ENCODE measurements at places on chromosomes 7 and 10. TPM values are rescaled to one million over a fixed set of nuclear protein-coding genes. Genes with fewer than 3 reads are reported as not detected.
A peak's percentile ranks its signal among the peaks of the same experiment; 100 is the strongest.

DNA sequence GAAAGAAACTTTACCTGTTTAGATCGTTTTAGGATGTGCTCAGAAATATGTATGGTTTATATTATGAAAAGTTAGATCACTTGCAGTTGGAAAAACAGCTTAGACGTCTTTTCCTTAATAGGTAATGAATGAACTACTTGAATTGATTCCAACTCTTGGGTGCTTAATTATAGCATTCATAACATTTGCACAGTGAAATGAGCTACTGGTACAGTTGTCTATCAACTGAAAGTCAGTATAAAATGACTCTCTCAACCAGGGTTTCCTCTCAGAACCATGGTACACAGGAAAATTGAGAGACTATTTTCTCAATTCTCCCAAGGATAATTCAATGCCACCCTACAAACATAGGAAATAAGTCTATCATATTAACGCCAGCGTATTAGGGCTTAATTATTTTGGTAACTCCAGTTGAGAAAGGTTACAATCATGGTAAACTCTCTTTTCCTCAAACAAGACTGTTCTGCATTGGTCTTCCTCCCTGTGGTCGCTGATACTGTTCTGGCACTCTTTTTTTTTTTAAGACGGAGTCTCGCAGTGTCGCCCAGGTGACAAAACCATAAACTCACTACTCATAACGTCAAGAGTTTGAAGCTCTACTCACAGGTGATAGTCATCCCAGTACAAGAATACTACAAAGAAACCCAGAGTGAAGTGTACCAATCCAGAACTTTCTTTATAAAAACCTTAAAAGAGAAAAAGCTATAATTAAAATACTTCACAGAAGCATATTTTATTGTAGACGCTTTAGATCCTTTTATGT, 2.0 kb downstream of the ANLN start:
- peak; percentile 60 for DNase-seq

DNA sequence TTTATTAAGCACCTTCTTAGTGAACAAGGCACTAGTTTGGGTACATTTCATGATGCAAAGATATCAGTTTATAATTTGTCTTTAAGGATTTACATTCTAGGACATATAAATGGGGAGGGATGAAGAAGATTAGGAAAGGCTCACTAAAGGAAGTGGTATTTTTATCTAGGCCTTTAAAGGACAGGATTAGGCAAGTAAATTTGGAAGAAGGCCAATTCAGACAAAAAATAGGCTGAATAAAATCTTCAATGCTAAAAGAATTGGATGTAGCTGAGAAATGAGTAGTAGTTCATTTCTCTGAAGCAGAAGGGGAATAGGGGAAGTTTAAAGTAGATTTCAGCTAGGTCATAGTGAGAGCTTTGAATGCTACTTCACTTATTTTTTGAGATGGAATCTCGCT, 4.8 kb upstream of the FAM24B start:
- no peak for DNase-seq

DNA sequence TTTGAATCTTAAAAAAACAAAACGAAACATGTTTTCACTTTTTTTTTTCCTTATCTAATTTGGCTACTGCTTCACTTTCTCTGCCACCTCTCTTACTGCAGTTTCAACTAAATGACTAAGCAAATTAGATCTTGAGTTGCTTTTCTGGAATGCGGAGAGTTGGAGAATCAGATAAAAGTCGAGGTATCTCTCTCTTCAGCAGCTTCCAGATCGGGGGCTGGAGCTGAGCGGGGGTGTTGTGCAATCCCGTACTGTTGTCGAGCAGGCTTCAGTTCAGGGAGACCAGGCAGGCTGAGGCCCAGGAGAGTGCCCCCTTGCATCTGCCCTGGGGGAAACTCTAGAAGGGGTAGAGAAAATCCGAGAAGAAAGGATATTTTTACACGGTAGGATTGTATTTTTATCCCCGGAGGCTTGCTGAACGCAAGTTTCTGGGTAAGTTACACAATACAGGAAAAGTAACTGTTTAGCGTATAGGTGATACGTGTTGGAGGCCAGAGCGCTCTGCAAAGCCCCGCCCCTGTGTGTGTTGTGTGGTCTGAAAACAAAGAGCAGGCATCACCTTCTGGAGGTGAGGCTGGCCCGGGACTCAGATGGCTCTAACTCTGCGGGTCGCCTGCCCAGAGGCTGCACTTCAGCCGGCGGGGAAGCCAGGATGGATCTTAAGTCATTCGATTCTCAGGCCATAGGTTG, 116.6 kb downstream of the KLF6 start:
- DNase-seq, result no peak

- no peak for DNase-seq
These were observed 39.5 kb upstream of the GJD4 start for GRCh38 chr10:35565602-35566081.

- DNase-seq, result no peak
These were observed 31.7 kb upstream of the LBX1 start for GRCh38 chr10:101260764-101261481.

DNA sequence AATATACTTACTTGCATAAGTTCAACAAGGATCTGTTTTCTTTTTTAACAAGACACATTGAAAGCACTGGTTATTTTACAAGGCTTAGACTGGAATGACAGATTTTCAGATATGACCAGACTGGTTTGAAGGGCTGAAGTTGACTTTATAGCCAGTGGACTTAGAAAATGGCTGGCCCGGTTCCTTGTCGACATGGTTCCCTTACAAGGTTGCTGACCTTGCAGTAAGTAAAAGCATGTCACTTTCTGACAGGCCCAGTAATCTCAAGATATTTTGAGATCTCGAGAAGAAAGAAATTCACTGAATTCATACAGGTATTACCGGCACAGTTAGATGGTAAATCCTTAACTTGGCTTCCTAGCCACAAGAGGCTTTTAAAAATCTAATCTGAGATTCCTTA, 136.5 kb downstream of the COBL start:
- no peak for DNase-seq

DNA sequence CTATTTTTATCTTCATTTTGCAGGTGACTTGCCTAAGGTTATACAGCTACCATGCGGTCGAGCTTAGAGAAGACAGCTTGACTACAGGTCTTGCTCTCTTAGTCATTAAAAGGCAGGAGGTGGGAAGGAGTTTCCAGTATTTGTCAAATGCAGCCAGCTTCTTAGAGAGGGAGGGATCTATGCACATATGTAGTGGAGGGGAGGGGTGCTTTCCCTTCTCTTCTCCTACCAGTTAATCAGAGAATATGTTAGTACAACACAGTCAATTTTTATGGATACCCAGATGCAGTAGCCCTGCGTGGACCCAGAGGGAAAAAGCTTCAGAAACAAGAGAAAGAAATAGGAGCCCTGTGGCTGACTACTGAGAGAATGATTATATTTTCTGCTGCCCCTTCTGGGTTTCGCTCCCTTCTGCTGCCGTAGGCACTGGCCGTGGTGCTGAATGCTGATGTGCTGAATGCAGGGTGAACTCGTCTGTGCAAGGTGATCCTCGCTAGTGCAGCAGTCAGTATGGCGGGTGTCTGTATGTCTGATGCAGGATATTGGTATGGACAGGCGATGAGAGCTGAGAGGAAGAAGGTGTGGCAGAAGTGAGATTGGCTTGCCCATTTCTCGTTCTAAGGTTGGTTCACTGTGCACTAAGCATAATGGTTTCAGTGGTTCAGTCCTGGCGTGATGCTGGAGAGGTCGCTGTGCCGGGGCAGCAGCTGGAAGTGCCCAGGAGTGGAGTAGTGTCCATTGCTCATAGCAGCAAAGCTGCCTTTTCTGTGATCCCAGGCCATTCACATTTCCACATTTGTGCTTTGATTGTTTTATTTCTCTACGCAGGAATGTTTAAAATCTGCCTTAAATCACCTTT, 189.2 kb upstream of the PODXL start:
- peak; percentile 31 for DNase-seq

DNA sequence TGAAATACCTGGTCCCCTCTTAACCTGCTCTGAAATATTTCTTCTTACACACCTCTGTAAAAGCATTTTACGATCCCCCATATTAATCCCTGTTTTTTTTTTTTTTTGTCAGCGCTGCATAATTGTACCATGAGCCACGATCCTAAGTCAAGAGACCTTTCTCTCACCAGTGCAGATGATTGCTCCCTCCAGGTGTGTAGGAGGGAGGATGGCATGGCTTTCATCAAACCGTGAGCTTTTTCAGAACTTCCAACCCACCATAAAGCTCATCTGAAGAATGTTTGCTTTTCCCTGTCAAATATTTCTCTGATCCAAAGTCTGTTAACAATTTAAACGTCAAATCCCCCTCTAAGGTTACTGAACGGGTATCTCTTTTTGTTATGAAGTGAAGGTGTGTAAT, 28.2 kb upstream of the SEPHS1 start:
- no peak for DNase-seq

The AVPI1 gene
- 34.9 TPM for total RNA-seq

The ASB10 gene
- total RNA-seq, result not detected

The WASHC2A gene
- total RNA-seq, result 21.1 TPM

The PLAC9 gene
- total RNA-seq, result not detected

The SNX10 gene
- total RNA-seq, result 3.8 TPM

Measured in HT1080 (cell line).